ENCODE measurements at places on chromosomes 1 and 21.

- no peak for DNase-seq
These were observed 2.5 kb downstream of the UBL4B start for GRCh38 chr1:110114784-110115183.

DNA sequence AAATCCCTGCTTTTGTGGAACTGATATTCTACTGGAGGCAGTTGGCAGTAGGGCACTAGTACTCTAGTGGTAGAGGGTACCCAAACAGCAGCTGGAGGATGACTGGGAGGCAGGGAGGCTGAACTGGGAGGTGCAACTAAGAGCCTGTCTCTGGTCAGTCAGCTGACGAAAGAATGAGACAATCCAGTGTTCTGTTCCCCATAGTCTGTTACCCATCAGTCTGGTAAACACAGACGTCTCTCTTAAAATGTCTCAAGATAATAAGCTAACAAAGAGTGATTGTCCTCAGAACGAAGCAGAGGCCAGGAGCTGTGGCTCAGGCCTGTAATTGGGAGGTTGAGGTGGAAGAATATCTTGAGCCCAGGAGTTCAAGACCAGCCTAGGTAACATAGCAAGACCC is 30.4 kb downstream of the TFAP2E start:
- DNase-seq: no peak

GRCh38 chr1:23200883-23201282 is 16.4 kb downstream of the HTR1D start:
- DNase-seq: no peak

- no peak for DNase-seq
These were observed 217.7 kb upstream of the IRF2BP2 start for GRCh38 chr1:234827656-234828055.

DNA sequence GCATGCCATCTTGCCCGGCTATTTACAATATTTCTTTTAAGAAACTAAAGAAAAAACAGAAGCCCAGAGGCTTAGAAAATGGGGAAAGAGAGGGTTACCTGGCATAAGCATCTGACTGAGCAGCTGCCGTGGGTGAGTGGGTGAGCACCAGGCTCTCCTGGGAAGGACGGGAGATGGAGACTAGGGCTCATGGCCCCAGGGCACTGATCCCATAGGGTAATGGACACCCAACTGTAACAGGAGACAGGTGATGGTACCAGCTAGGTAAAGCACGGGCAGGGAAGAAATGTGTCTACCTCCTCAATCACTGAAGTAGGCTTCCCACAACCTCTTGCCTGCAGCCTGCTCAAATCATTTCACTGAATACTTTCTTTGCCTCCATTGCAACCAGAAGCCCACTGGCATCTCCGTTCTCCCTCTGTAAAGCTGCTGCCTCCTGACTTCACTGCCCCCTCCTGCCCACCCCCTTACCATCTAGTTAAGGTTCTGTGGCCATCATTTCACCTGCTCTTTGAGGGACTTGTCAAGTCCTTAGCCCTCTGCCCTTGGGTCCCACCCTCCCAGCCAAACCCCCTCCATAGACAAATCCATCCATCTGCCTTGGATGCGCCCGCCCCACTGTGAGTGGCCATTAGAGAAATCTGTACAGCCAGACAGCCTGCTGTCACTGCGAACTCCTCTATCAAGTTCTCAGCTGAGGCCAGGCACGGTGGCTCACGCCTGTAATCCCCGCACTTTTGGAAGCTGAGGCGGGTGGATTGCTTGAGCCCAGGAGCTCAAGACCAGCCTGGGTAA is 6.2 kb downstream of the TMEM125 start:
- DNase-seq: no peak

- no peak for DNase-seq
These were observed 347.2 kb downstream of the NPHP4 start for GRCh38 chr1:5645135-5645399.

DNA sequence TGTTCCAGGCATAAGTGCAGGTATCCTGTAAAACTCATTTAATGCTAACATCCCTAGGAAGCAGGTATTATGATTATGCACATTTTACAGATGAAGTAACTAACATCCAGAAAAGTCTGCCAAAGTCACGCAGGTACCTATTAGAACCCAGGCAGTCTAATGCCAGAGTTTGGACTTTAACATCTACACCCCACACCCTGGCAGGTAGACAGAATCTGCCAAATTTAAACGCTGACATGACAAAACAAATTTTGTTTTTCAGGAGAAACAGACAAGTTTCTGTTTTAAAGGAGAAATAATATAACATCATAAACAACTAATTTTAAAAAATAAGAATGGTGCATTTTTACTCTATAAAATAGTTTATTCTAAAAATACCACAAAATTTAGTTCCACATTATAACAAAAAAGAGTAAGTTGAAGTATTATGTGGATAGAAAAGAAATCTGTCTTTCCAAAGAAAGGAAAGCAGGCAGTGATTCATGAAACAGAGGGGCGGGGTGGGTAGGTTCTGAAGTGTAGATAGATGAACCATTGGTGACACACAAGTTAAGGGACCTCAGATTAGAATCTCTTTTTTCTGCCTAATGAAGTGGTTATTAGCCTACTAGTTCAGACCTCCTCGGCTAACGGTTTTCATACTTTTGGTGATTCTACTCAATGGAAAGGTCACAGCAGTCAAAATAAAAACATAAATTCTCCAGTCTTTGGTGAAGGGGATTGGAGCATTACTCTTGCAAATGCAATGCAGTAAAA is 1.7 kb downstream of the ASPM start:
- no peak for DNase-seq

GRCh38 chr1:176315519-176316220 is 108.6 kb upstream of the COP1 start:
- DNase-seq: no peak

Data from cerebellar cortex (tissue), 1 donor.